Hematopoietic multipotent progenitor cell treated with erythropoietin and hydrocortisone succinate and interleukin-3 and kit ligand, for 15 days (in vitro differentiated cells): ENCODE measurements at places on chromosomes 2 and 18.

DNA sequence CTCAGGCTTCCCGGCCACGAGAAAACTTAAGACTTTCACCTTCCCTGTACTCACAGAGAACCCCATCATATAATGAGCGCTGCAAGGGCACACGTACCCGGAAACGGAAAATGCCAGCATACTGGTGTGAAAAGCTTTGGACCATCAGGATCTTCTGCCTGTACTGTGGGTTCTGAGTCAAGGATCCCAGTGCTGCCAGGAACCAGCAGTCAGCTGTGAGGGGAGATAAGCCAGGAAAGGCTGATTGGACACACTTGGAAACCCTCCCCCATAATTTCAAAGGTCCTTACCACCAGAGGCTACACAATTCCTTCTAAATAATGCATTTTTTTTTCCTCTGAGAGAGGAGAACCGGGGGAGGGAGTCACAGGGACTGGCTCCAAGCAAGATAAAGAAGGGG, 31.4 kb downstream of the CAPN13 start:
- no peak for DNase-seq

- no peak for DNase-seq
These were observed 248.6 kb downstream of the SP3 start for GRCh38 chr2:173716458-173717052.

GRCh38 chr2:191463790-191464189, 214.1 kb upstream of the NABP1 start:
- DNase-seq, result no peak

- DNase-seq, result no peak
These were observed 306.7 kb downstream of the SETBP1 start for GRCh38 chr18:44987371-44987770.

- DNase-seq, result no peak
These were observed 11.9 kb downstream of the SLC14A2 start for GRCh38 chr18:45627204-45627526.

- no peak for DNase-seq
These were observed 38.2 kb downstream of the SLC4A10 start for GRCh38 chr2:161662373-161662772.

DNA sequence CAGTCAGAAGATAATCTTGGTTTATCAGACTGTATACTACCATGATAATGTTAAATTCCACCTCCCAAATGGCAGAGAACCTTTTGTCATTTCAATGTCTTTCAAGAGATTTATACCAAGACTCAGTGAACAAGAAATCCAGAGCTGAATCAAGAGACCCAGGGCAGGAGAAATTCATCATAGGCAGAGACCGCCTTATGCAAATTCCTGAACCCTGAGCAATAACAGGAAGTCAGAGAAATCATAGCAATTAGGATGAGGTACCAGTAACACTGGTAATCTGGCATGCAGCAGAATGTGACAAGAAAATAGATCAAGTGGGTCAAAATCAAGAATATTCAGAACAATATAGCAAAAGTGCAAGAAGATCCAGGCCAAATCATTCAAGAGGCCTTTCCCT, 412.4 kb upstream of the LRATD1 start:
- DNase-seq, result no peak

GRCh38 chr18:7987284-7987976, 420.3 kb downstream of the PTPRM start:
- DNase-seq, result no peak

GRCh38 chr2:62469548-62469947, 36.4 kb downstream of the TMEM17 start:
- no peak for DNase-seq

- peak; percentile 68 for DNase-seq
These were observed 766 bp downstream of the MAP3K2 start for GRCh38 chr2:127386764-127387654.

DNA sequence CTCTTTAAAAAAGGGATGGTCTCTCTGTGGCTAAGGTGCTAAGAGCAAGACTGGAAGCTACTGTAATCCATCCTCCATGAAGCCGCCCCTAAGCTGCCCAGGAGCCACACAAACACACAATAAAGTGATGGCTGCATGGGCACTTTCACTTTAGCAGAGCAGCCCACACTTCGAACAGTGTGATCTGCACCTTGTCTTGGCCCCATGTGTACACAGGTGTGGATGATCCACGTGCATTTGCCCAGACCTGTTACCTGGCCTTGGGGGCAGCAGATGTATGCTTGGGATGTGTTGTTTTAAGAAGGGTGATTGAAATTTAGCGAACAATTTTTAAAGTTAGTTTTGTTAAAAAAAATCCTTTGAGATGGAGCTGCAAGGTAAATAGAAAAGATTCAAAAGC, 39.9 kb downstream of the TMEM178A start:
- no peak for DNase-seq

GRCh38 chr2:238908960-238909951, 61.4 kb downstream of the TWIST2 start:
- DNase-seq, result no peak

DNA sequence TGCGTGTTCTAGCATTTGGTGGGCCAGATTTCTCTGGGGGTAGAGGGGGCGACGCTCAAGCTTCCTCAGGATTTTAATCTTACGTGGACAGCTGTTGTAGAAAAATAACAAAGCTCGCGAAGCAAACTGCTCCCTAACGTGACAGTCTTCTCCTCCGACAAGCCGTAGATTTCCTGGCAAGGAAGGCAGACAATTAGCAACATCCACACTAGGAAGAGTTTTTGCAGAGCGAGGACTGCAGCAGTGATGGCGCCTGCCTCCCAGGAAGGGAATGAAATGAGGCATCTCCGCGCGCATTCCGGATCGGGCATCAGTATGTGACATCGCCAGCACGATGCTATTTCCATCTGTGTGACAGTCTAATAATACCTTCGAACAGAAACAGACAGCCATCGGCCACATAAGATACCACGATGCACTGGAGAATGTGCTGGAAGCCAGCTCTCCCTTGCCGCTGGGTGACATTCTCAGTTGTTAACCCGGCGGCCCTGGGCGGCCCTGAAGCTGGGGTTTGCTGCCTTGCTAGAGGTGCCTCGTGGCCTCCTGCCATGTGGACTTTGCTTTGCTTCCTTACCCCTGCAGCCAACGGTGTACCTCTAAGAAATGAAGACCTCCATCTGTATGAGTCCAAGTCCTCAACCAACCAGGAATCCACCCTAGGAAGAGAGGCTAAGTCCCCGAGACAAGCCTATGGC, 101.8 kb upstream of the AGAP1 start:
- no peak for DNase-seq

- DNase-seq, result no peak
These were observed 86.5 kb downstream of the PTGR3 start for GRCh38 chr18:75122334-75122958.
